ENCODE measurements at places on chromosomes 3 and 15.

- no peak for DNase-seq
Observed at GRCh38 chr3:183692436-183692835, 5.2 kb upstream of the YEATS2 start.

DNA sequence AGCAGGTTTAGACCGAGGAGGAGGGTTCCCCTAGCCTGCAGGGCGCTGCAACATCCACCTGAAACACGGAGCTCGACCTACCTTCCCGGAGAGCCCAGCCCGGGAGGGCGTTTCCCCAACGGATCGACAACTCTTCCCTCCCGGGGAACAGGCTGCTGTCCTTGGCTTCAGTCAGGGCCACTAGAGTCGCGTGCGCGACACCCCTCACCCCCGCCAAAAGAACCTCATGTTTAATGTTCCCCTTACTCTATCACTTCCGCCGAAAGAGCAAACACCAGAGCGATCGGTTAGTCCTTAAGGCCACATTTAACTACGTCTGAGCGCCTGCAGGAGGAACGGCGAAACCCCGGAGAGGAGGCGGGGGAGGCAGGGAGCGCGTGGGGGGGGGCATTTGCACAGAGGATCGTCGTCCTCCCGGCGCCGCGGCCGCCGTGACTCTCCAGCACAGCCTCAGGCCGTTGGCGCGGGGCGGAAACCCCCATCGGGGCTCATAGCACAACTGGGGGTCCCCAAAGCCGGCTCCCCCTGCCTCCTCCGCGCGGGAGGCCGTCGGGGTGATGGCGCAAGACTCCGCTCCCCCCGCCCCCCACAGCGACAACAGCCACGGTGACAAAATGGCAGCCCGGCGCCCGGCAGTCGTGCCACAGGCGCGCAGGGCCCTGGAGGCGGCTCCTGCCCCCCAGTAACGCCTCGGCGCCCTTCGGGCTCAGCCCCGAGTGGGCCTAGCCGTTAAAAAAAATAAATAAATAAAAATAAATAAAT lies 3.2 kb downstream of the ANP32A start:
- peak; percentile 78 for DNase-seq

- no peak for DNase-seq
Observed at GRCh38 chr3:175073219-175073905, 214.2 kb downstream of the NAALADL2 start.

GRCh38 chr3:152172460-152172859 lies 96.3 kb upstream of the MBNL1 start:
- no peak for DNase-seq

GRCh38 chr15:42344763-42345162 lies 14.5 kb upstream of the CAPN3 start:
- no peak for DNase-seq

- no peak for DNase-seq
Observed at GRCh38 chr3:155919728-155920127, 49.3 kb downstream of the GMPS start.

GRCh38 chr15:88828791-88829190 lies 25.6 kb downstream of the ACAN start:
- DNase-seq: no peak

GRCh38 chr3:47594792-47595191 lies 16.1 kb upstream of the CSPG5 start:
- no peak for DNase-seq

DNA sequence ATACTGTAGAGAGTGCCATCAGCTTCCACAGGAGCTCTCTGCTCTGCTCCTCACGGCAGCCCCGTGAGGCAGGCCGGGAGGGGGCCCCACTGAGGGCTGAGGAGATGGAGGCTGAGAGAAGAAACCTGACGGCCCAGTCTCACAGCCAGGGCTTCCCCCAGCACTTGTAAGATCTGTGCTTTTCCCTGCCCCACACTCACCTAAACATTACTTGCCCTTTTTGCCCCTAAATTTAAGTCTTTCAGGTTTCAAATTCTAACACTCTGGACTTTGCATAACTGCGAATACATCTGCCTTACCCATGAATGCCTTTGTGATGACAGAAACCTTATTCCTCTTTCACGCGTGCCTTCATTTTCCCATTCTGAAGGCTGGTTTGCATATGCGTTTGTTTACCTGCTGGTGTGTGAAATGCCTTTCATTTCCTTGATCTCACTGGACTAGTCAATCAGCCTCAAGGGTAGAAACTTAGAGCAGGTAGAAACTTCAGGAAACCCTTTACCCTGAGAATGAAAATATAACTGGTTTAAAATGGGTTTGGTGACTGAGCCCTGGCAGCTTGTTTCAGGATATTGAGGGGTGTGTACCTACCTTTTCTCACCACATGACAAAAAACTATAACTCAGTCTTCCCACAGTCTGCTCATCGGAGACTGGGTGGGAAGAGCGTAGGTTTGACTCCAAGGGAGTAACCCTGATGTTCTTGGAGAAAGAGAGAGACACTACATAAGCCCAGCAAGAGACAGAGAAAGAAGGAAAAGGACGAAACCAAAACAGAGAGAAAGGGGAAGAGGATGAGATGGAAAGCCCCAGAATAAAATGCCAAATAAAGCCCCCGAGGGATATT lies 20.1 kb downstream of the SLC12A8 start:
- no peak for DNase-seq

GRCh38 chr15:45376967-45377608 lies 1.3 kb downstream of the GATM start:
- no peak for DNase-seq

DNA sequence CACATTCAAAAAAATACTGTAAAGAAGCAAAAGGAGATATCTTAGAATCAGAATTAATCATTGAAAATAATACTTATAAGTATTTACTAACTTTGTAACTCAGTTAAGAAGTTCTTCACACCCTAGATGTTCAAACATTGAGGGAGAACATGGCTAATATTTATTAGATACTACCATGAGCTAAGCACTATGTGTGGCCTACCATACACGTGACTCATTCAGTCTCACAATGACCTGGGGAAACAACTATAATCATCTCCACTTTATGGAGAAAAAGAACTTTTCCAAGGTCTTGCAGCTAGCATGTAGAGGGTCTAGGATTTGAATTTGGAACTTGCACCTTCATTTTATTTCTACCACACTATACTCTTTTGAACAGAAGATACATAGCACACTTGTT lies 361.9 kb upstream of the CFAP20DC start:
- DNase-seq: no peak

DNA sequence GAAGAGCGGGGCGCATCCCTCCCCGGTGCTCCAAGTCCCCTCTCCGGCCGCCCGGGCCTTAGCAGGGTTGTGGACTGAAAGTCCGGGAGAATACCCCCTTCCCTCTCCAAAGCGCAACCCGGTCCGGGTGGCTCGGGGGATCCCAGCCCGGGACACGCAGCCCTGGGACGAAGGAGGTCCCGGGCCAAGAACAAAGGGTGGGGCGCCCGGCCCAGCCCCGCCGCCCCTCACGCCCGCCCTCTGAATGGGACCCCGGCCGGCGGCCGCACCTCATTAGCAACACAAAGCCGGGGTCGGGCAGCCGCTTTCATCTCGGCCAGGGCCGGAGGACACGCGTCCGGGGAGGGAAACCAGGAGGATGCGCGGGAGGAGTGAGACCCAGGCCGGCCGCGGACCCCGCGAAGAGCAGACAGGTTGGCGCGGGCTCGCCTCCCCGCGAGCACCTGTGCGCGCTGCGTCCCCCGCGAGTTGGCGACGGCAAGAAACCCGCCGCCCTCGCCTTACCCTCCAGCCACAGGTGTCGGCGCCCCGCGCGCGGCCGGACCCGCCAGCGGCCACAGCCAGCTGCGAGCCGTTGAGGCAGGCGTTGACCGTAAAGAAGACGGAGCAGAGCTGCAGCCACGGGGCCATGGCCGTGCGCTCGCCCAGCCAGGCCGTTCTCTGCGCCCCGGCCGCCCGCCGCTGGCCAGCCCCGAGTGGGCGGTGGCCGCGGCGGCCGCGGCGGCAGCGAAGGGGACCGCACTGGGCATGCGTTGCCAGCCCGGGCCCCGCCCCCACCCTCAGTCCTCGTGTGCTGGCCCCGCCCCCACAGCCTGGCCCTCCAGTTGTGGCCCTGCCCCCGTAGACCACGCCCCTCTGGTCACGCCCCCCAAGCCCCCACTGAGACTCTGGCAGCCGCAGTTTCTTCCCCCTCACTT lies at the start of gene IL17RD:
Gene IL17RD (minus strand): TSS at position 697 of the 917 bp plus-strand sequence. CDS start 67 bp downstream, at position 630.
- DNase-seq: peak; percentile 61

DNA sequence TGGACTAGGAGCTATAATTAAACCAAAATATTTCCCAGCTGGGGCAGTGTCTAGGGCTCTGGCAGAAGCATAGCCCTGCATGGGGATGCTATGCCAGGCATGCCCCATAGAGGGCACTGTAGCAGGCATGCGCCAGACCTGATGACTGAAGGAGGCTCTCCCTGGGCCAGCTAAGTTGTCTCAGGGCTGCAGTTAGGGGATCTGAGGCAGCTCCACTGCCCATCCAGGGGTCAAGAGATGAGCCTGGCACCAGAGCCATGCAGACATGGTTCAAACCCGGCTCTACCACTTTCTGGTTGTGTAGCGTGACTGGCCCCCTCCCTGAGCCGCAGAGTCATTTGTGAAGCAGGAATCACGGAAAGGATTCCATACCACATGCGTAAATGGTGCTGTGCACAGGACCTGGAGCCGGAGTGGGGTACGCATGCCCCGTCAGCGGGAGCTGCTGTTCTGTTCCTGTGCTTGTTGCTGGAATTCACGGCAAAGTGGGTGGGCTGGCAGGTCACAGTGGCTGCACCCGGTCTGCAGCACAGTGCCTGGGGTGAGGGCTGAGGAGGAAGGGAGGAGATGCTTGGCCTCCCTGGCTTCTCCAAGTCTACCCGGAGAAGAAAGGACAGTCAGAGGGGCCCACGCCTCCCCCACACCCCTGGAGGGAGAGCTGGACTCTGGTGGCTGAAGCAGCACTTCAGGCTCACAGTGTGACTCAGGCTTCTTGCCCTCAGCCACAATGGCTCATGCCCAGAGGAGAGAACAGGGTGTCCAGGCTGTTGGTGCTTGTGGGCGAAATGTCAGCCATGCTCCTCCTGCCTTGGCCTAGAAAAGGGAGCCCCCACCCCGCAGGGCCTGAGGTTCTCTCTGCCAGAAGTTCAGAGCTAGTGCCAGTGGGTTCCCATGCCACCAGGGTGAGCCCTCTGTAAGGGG lies 43.1 kb downstream of the DNASE1L3 start:
- peak; percentile 80 for DNase-seq

DNA sequence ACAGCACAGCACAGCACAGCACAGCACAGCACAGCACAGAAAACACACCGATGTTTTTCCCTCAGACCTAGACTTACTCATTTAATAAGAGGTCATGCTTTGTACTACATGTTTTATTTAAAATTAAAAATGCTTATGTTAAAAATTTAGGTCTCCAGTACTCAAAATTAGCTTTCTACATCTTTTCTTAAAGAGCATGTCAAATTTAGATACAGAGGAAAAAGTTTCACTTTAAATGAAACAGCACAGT lies 78.7 kb downstream of the CHAC1 start:
- DNase-seq: no peak

GRCh38 chr3:41102750-41103149 lies 96.6 kb upstream of the CTNNB1 start:
- no peak for DNase-seq

DNA sequence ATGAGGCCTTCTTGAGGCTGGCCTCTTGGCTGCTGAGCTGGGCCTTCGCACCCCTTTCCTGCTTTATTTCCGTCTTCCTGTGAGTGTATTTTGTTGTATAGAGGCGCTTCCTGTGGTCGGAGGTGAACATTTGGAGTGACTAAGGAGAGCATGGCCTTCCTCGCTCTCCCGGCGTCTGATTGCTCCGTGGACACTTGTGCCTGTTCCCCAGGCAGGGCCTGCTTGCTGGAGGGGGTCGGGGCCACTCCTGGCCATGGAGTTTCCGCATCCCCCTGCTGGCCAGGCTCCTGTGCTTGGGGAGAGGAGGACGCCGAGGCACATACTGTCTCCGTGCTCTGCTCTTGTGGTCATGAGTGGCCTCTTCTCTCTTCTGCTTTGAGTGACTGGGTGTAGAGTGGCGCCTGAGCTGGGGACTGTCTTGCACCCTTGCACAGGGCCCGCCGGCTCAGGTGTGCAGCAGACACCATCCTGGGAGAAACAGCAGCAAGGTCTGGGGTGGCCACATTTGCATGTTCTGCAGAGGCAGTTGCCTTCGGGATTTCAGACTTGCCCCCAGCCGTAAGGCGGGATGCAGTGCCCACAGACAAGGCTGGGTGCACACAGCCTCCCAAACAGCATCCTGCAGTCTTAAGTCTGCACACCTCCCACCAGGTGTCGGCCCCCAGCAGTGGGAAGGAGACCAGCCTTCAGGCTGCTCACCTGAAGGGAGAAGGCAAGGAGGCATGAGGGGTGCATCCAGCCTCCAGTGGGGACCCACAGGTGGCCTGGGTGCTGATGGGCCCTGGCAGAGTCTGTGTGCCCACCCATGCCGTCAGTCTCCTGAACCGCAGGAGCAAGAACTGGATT lies 16.4 kb downstream of the KLF13 start:
- peak; percentile 43 for DNase-seq

DNA sequence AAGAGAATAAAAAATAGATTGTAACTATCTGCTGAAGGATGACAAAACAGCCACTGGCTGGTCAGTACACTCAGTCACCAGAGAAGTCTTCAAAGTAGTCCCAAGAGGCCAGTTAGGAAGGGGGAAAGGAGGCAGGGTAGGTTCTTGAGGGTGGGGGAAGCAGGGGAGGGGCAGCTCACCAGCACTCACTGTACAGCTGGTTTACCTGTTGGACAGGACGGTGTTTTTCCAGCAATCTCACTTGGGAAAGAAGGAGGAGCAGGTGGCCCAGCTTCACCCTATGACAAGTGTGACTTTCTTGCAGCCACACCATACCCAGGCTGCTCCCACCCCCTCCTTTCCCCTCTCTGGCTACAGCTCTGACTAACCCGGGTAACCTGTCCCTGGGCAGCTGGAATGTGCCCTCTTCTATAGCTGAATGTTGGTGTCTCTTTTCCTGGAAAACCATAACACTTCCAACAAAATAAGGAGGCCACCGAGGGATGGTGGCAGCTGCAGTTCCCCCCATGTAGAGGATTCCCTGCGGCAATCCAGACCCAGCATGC lies 203.4 kb upstream of the NSMCE3 start:
- no peak for DNase-seq

GRCh38 chr3:42652251-42652610 lies 1.3 kb upstream of the ZBTB47 start:
- no peak for DNase-seq

- DNase-seq: no peak
Observed at GRCh38 chr15:85607842-85608241, 186.9 kb downstream of the KLHL25 start.

- DNase-seq: no peak
Observed at GRCh38 chr3:134077649-134078161, 48.0 kb upstream of the SLCO2A1 start.

- DNase-seq: peak; percentile 48
Observed at GRCh38 chr3:108125550-108126071, 34.8 kb upstream of the CD47 start.

- DNase-seq: no peak
Observed at GRCh38 chr3:61589856-61590255, 28.5 kb downstream of the PTPRG start.
